Left kidney (tissue), 8 donors: ENCODE measurements at places on chromosomes 5 and 9. TPM values are rescaled to one million over a fixed set of nuclear protein-coding genes. Genes with fewer than 3 reads are reported as not detected.
A peak's percentile ranks its signal among the peaks of the same experiment; 100 is the strongest.

The DAB2 gene
- 221 TPM for polyA plus RNA-seq

GRCh38 chr5:100676817-100677631 is 141.8 kb downstream of the FAM174A start:
- DNase-seq = peak; percentile 18

DNA sequence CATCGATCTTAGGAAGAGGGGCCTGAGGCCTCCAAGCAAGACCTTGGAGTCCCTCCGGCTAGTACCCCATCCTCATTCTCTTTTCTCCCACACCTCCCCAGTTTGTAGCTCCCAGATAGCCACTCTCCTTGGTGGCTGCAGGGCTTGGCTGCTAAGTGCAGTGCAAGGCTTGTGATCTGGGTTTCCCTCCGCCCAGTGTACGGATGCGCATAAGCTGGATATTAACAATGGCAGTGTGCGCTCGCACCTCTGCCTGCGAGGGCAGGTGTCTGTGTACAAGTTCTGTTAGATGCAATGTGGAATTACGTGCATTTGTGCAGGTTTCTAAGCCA is 71.0 kb upstream of the TBCA start:
- no peak for DNase-seq

- DNase-seq = no peak
Observed at GRCh38 chr5:74126294-74126693, 500.3 kb downstream of the ARHGEF28 start.

- DNase-seq = peak; percentile 25
Observed at GRCh38 chr5:172322028-172322965, 38.7 kb upstream of the UBTD2 start.

DNA sequence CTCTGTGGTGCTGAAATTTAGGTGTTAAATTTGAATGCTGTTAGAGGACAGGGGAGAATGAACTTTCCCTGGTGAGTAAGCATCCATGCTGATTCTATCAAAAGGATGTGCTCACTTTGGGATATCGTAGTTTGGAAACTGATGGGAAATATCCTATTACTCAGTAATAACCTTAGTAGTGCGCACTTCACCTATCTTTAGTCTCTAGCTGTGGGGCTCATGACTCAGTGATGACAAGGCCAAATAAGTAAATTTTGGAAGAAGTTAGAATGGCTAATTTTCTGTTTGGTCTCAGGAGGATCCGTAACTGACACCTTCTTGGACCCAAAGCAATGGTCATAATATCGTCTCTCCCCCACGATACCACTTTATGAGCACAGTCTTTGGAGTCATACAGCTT is 448.4 kb downstream of the PSAT1 start:
- no peak for DNase-seq

DNA sequence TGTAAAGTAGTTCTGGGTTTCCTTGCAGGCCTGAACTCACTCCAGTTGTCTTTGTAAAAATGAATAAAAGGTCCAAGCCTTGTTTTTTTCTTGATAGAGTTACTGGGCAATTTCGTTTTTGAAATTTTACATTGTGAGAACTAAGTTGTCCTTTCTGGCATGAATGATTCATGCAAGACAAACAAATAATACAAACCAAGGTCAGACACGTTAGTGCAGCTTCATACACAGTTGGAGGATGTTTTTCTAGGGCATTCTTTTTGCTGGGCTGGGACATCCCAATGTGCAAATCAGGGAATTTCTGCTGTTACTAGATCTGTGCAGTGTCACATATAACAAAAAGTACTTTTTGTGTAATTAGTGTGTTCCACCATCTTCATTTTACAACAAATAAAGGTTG is 96.0 kb downstream of the MEGF10 start:
- no peak for DNase-seq

- peak; percentile 54 for DNase-seq
Observed at GRCh38 chr5:17219006-17219422, 1.6 kb downstream of the BASP1 start.

DNA sequence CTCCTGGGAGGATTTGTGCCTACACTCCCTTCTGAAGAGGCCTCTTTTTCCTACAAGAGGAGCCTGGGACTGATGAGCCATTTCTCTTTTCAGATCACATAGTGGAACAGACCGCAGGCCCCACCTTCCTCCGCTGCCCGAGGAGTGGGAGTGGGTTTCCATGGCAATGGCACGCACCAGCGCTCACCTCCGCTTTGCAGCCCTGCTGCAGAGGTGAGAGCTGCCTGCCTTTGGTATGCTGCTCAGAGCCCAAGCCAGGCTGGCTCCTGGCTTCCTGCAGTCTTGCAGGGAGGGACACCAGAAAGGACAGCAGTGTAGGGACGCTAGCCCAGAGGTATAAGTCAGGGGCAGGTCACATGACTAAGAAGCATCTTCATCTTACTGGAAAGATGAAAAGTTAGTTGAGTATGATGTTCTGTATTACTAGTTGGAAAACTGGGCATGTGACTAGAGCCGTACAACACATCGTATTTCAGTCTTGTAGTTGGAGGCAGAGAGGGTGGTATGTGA is 12.4 kb downstream of the PTTG1 start:
- peak; percentile 88 for DNase-seq
